CD4-positive, alpha-beta T cell treated with Interleukin-1 beta for 1 hour (primary cell): ENCODE measurements at places on chromosomes 3 and 15.

- no peak for DNase-seq
These were observed 238.2 kb downstream of the GREM1 start for GRCh38 chr15:32956006-32956405.

- DNase-seq: no peak
These were observed 617.4 kb downstream of the NAALADL2 start for GRCh38 chr3:175476489-175476888.

- DNase-seq: no peak
These were observed 156.8 kb downstream of the WNT5A start for GRCh38 chr3:55330355-55330754.

DNA sequence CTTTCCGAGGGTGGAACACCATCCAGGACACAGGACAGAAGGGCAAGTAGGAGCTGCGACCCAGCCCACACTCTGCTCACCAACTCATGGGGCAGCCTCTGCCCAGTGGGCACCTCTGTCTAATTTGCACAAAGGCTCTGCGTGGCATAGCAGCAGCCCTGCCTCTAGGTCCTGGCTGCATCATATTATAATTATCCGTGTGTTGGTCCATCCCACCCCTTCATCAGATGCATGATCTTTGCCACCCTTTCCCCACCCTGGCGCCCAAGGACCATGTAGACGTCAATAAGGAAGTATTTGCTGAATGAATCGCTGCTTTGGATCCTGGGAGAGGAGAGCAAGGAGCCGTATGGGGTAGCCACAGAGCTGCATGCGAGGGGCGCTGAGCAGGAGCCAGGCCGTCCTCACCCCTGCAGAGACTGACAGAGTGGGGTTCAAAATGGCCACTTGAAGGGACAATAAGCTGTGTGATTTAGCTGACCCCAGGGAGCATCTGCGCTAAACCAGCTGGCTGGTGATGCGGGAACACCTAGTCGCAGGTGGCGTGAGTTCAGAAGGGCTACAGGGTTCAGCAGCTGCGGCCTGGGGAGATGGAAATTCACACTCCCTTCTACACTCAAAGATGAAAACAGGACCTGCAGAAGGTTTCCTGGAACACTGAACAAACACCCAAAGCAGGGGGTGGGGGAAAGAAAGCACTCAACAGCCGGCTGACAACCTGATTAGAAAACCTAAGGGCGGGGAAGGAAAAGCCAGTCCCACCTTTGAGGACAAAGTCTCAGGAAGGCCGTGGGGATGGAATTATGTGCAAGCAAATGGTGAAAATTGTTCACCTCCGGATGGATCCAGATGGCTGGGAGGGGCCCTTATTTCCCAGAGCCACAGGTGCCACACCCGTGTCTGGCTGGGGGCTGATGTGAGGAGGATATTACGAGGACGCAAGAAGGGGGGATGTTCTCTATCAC, 6.4 kb downstream of the MGLL start:
- DNase-seq: no peak

DNA sequence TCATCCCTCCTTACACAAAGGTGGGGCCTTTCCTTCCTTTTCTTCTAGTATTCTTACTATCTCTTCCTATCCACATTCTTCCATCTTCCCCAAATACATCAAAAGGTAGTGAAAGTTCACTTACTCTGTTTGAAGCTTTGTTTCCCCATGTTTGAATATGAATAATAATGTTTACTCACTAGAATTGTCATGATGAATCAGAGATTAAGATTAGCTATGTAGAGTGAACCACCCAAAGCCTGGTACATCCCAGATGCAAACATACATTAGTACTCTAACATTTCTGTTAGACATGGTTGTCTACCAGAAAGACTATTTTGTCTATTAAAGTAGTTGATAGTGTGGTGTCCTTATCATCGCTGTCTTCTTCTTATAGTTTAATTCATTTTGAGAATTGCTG, 327.1 kb upstream of the TBC1D5 start:
- no peak for DNase-seq

DNA sequence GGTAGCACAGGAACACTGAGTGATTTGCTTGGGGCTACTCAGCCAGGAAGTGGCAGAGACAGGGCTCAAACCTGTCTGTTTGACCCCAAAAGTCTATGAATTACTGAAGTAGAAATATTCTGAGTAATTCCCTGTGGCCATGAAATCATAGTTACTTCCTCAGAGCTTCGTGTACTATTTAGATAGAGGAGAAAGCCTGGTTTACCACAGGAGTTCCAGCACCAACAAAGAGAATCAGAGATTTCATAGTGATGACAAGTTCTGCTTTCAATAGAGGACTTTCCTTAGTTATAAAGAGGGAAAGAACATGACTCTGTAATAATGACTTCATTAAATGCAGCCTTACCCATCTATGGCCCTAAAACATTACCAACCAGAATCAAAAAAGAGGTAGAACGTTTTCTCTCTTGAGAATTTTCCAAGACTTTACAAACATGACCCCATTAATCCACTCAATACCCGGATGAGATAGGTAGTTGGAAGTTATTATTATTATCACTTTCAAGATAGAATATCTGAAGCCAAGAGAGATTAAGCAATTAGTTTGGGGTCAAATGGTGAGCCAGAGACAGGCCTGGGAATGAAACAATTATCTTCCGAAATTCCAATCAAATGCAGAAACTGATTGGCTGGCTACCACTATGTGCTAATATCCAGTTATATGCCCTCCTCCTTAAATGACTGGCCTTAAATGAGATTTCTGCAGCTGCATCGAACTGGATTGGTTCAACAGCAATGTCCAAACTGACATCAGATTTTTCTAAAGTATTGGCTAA, 13.6 kb upstream of the WNT5A start:
- DNase-seq: no peak

DNA sequence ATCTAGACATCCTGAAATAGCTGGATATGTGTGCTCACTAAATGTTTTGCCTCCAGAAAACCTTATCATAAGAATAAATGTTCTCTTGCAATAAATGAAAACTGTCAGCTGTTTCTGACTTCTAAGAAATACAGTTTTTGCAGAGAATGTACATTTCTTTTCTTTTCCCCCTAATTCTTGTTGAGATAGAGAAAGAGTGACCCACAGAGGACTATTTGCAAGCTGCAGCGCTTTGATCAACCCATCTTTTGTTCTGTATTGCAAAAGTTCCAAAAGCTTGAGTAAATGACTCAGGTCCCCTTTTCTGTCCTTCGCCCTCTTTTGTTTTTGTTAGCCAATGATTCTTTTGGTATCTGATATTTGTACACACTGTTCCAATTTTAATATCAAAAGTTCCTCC, 141.9 kb downstream of the BBX start:
- DNase-seq: no peak

GRCh38 chr15:89751748-89752147, 699 bp upstream of the MESP1 start:
- DNase-seq: no peak
